Activated effector memory CD4-positive, alpha-beta T cell treated with anti-CD3 and anti-CD28 coated beads, Interleukin-2, amount 50 U/mL, for 16 hours (primary cell): ENCODE measurements at places on chromosomes 5 and 9.

DNA sequence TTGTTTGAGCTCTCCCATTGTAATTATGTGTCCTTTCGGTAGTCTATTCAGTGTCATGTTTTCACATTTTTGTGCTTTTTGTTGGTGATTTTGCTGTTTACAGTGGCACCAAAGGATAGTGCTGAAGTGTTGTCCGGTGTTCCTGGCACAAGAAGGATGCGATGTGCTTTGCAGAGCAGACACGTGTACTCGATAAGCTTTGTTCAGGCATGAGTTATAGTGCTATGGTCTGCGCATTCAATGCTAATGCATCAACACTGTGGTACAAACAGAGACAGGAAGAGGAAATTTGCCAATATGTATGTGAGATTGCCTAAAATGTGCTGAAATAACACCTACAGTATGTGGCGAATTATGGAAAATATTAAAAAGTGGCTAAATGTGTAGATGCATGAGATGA lies 913.4 kb upstream of the ACO1 start:
- DNase-seq: no peak

DNA sequence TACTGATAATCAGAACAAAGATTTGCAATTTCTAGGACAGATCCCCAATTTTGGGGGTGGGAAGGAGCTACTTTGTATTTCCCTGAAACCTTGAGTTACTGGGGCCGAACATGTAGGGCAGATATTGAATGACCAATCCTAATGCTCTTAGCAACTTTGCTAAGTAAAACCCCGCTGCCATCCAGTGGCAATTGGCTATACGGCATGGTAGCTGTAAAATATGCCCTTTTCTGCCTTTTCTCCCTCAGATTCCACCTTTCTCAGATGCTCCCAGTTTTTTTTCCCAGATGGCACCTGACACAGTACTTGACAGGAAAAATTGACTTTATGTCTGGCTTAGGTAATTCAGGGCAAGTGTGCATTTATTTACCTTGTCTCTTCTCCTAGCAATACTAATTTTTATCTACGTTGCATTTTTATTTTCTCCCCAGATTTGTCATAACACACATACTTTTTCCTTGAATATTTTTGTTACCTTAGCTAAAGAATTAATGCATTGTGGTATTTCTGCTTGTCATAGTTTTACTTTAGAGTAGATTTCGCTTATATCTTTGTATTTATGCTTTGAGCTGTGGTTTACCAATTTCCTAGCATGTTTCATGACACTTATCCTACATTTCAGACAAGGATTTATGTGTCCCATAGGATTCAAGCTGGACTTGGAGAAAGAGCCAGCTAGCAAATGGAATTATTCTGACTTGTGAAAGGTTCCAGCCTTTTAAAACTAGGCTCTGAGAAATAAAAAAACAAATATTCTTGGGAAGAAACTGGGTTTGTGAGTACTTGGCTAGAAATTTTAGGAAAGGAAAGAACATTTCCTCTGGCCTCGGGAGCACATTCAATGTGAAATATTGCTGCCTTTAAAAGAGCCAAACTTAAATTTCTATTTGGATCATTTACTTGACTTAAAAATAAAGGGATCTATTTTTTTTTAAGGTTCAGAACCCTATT lies 37.4 kb downstream of the PIK3R1 start:
- peak; percentile 78 for DNase-seq

DNA sequence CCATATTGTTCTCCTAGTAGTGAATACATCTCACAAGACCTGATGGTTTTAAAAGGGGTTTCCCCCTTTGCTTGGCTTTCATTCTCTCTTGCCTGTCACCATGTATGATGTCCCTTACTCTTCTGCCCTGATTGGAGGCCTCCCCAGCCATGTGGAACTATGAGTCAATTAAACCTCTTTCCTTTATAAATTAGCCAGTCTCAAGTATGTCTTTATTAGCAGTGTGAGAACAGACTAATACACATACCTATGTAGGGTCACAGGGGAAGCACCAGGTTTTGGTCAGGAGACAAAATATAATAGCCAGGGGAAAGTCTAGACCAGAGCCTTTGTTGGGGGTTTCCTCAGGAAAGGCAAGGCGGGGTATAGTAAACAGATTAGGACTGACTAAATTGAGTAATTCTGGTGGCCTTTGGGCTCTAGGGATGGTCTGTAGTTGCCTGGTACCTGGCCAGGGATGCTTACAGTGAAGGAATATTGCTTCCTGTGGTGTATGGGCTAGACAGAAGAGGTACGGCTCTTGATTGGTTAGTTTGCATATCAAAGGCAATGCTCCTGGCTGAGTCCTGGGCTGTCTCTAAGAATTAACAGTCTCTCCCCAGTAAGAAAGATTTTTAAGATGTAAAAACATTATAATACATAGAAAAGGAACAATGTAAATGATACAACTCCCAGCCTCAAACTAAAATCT lies 254.5 kb downstream of the ELAVL2 start:
- DNase-seq: no peak

DNA sequence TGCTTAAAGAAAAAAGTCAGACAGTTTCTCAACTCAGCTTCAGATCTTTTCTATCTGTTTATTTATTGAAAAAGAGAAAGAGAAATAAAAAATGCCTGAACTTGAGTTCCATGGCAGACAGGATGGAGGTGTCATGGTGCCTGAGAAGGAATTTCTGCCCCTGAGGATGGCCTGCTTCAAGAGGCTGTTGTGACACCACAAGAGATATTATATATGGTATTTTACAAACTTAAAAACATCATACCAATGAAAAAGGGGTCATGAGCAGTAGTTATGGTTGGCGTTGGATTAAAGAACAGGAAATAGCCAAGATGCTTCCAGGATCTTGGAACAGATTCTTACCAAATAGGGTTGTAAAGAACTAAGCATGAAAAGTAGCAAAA lies 344.6 kb downstream of the GLIS3 start:
- no peak for DNase-seq

GRCh38 chr5:165161204-165161603 lies 1655.8 kb downstream of the MAT2B start:
- DNase-seq: no peak

DNA sequence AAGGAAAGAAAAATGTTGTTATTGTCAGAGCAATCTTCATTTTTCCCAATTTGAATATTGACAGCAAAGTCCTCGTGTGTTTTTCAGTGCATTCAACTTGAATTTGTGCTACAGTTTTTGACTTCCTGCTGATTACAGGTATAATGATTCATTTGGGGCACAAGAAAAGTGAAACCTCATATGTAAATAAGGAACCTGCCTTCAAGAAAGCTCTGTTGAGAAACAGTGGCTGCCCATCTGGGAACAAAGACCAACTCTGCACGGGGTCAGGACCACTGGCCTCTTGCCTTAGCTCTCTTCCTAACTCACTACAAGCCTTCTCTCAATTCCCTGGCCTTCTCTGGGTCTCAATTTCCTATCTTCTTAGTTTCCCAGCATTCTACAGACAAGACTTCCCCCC lies 21.0 kb downstream of the TIMD4 start:
- no peak for DNase-seq

GRCh38 chr9:120257483-120257882 lies 322.5 kb downstream of the CDK5RAP2 start:
- no peak for DNase-seq

- no peak for DNase-seq
These were observed 62.0 kb downstream of the VAV2 start for GRCh38 chr9:133930046-133930681.

DNA sequence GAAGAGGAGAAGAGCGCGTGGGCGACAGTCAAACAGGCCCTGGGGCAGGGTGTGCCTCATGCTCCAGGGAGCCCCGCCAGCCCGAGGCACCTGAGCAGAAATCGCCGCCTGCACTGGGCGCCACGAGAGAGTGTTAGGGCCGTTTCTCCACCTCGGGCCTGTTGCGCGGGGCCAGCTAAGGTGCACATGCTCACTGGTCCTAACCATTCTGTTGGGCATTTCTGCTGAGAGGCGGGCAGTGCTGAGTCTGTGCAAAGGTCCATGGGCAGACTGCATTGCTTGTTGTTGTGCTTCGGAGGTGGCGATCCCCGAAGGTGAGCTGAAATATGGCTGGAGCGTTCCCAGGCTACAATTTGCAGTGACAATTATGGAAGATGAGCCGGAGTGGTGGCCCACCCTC lies 367.8 kb upstream of the SPATA31A5 start:
- DNase-seq: no peak
